Fibroblast of pulmonary artery (primary cell): ENCODE measurements at places on chromosomes 2 and 18.
A peak's percentile ranks its signal among the peaks of the same experiment; 100 is the strongest.

GRCh38 chr2:149562324-149562723, 25.3 kb downstream of the MMADHC start:
- DNase-seq: peak; percentile 25

DNA sequence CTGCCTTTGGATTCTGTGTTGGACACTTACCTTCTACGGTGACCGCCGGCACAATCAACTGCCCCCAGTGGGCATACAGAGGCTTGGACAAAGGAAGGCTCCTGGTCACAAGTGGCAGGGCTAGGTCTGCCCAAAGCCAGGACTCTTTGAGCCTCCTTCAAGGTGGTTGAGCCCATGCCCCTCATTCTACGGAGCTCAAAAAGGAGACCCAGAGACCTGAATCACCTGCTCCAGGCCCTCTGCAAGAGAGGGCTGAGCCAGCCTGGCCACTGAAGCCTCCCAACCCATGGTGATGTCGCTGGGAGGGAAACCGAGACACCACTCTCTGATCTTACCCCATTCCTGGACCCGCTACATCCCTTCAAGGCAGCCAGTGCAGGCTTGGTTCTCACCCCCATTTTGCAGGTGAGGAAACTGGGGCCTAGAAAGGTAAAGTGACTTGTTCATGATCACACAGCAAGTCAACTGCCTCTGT, 87.9 kb downstream of the INHBB start:
- no peak for DNase-seq

- DNase-seq: no peak
Measured at GRCh38 chr2:85410584-85411404, 628 bp upstream of the CAPG start.

DNA sequence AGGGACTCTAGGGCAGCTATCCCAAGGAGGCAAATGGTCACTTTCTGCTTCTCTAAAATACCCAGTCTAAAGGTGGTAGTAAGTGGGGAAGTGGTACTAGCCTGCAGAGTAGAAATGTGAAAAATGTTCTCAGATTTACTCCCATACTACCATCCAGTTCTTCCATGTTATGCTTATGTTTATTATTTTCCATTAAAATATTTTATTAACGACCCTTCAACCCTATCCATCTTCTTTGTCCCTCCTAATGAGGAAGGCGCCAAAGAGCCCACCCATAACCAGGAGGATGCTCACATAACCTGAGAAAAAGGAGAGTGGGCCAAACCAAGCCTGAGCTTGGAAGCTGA, 153.5 kb downstream of the ANTXR1 start:
- no peak for DNase-seq

DNA sequence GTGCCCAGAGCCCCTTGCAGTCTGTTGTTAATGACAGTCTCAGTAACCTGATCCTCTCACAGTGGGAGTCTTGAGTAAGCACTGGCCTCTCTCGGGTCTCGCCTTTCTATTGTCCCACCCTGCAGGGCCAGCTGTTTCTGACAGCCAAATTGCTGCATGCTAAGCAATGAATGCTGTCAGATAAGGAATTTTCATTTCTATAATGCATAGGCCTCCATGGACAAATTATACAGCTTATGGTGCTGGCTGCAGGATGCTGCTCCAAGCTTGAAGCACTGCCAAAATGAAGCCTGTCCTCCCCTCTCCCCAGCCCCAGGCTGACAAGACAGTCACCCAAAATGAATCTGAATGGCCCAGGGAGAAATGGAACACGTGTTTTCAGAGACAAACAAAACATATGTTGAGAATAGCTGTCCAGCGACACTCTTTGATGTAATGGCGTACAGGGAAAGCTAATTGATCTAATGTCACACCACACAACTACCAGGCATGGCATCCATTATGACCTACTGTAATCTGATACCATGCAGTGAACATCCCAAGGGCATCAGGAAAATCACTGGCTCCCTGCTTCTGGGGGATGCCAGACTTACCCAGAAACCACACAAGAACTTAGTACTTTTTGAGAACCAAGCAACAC, 36.8 kb downstream of the ACVR1 start:
- DNase-seq: peak; percentile 72

- no peak for DNase-seq
Measured at GRCh38 chr2:120747281-120747680, 11.6 kb downstream of the GLI2 start.

GRCh38 chr2:95015261-95015912, 10.1 kb upstream of the MAL start:
- DNase-seq: no peak

DNA sequence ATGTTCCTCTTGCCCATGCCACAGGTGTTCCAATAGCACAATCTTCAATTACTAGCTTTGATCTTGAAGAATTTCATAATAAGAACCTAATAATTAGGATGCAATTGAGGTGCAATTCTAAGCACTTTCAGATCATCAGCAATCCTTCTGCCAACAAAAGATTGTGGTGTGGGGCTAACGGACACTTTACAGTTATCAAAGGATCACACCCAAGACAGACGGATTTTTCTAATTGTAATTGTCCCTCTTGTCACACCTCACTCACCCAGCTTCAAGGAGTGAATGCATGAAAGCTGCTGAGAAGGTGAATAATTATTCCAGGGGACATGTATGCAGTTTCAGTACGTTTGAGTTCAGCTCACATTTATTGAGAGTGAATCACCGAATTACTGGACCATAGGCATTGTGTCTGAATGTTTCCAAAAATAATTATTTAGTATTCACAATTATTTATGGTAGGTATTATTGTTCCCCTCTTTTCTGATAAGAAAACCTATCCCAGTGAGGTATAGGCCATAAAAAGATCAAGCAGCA, 438.5 kb upstream of the TRIB2 start:
- peak; percentile 33 for DNase-seq

DNA sequence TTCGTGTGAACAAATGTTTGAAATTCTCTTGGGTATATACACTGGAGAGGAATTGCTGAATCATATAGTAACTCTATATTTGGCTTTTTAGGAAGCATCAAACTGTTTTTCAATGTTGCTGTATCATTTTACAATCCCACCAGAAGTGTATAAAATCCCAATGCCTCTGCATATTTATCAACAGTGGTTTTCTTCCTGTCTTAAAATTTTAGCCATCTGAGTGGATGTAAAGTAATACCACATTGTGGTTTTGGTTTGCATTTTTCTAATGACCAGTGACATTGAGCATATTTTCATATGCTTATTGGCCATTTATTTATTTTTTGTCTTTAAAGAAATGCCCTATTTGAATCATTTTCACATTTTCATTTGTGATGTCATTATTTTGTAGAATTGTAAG, 22.8 kb upstream of the LRP1B start:
- DNase-seq: no peak

GRCh38 chr2:199461711-199462346, 4.1 kb upstream of the SATB2 start:
- DNase-seq: no peak

GRCh38 chr2:154795651-154796050, 97.2 kb downstream of the KCNJ3 start:
- no peak for DNase-seq

GRCh38 chr2:73946666-73947065, 20.0 kb downstream of the DGUOK start:
- no peak for DNase-seq

GRCh38 chr2:241869087-241869961, at the start of gene RTP5:
Gene RTP5, plus strand, starts transcription at chr2:241869729. Its CDS starts 28 bp downstream, at chr2:241869757.
- DNase-seq: no peak

- no peak for DNase-seq
Measured at GRCh38 chr2:42846026-42846425, 53.6 kb upstream of the HAAO start.

DNA sequence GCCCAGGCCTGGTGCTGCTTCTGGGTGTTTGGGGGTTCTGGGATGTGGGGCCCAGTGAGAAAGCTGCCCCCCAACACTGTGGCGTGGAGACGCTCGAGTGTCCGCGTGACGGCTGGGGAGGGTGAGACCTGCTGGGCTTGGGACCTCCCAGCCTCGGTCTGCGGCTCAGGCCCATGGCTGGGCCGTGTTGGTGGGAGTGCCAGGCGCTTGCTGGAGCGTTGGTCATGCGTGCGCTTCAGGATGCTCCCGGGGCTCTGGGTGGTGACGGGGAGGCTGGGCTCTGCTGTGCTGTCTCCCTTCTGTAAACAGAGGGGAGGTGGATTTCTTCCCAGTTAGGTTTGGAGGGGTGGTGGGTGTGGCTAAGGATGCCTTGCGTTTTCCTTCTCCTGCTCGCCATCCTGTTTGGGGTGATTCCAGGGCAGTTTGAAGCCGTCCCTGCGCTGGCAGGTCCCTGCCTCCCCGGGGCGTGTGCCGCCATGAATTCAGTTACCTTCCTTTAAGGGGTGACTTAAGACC, 606 bp downstream of the GAL3ST2 start:
- no peak for DNase-seq
